ENCODE measurements at places on chromosomes 1 and 21. TPM values are rescaled to one million over a fixed set of nuclear protein-coding genes. Genes with fewer than 3 reads are reported as not detected.

GRCh38 chr21:30605968-30606367 lies 5.1 kb downstream of the KRTAP22-1 start:
- DNase-seq: no peak

DNA sequence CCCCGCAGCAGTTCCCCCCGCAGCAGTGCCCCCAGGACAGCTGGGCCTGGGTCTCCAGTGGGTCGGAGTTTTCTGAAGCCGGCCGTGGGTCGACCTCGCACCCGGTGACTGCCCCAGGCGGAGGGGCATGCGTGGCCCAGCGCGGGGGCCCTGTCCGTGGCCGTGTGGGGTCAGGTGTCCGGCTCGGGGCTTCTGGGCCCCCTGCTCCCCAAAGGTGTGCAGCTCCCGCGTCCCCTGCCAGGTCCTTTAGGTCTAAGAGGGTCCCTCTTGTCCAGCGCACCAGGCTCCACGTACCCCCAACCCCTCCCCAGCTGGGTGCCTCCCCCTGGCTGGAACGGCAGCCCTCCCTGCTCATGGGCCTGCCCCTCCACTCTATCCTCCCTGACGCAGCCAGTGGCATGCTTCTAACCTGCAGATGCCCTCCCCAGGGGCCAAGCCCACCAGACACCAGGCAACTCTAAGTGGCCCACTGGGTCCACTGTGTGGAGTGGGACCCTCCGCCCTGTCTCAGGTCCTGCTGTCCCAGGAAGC lies 5.9 kb upstream of the HES4 start:
- DNase-seq: no peak

DNA sequence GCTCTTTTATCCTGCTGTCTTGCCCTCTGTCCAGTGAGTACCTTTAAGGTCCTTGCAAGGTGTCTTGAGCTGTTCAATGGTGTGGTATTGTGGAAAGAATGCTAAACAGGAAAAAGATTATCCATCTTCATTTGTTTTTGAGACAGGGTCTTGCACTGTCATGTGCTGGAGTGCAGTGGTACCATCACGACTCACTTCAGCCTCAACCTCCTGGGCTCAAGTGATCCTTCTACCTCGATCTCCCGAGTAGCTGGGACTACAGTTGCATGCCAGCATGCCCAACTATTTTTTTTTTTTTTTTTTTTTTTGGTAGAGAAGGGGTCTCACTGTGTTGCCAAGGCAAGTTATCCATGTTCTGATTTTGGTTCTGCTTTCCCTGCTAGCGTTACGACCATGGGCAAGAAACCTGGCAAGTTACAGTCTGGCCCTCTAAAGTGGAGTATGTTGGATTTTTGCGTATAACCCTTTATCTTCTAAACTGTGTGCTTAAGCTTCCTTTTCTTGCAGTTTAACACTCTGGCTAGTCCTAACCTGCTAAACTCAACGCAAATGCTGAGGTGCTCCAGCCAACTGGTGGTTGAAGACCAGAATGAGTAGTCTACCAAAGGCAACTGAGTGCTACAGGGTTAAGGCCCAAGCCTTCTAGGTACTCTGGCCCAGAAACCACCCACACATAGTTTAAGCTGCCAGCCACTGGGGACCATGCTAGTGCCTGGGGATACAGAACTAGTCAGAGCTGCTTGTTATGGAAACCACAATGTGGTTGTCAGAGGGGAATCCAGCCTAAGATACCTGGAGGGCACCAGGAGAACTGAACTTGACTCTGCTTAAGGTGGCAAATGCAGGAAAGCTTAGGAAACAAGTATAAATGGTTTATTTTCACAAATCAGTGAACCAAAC lies 7.9 kb downstream of the RPL11 start:
- DNase-seq: no peak

- DNase-seq: no peak
These were observed 63.7 kb downstream of the NVL start for GRCh38 chr1:224266105-224266914.

GRCh38 chr1:244160455-244161235 lies 109.6 kb downstream of the ZBTB18 start:
- DNase-seq: no peak

DNA sequence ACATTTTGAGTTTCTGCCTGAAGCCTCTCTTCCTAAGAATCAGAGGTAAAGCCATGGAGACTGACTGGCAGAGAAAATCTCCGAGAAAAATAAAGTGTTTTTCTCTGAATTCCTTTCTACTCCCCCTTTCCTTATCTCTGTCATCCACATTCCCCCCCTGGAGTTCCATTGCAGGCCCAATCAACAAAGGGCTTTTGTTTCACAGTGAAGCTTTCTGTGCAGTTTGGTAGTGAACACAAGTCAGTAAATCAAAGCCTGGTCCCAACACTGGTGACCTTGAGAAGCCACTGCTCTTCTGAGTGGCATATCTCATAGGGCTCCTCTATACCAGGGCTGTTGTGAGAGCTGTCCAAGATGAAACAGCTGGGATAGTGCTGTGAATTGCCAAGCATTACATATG lies 228.4 kb downstream of the SEC16B start:
- DNase-seq: no peak

DNA sequence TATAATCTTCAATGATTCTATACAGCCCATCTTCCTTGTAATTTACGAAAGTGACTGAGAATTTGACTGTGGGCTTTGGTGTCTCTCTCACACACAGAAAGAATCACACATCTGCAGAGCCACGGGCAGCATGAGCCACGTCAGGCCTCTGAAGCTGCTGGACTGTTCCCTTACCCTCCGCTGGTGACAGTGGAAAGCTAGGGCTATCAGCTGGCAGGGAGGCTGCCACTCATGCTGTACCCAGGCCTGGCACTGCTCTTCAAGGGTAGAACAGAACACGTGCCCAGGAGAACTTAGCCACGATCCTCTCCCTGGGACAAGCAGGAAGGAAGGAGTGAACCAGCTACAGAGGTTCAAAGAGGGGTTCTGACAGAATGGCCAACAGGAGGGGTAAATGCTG lies 90.7 kb downstream of the JAK1 start:
- DNase-seq: no peak

DNA sequence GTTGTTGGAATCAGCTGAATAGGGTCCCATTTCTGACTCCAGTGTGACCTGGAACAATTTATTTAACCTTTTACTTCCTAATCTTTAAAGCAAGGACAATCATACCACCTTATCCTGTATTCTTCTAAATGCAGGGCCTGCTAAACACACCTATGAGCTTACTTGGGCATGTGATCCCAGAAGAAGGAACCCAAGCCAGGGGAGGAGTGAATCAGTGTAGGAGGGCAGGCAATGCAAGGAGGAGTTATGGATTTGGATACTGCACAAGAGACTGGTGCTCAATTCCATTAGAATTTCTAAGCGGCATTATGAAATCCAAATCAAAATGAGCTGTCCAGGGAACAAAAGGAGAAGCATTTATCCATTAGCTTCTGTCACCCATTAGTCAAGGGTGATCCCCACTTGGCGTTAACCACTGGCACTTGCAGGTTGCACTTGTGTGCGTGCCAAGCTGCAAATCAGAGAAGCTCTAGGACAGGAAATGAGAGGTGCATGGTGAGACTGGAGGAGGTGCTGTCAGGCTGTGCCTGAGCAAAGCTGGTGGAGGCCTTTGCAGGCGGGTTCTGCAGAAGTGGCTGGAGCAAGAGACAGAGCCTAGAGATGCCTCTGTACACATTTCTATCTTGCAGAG lies 297.2 kb upstream of the PLXNA2 start:
- no peak for DNase-seq

DNA sequence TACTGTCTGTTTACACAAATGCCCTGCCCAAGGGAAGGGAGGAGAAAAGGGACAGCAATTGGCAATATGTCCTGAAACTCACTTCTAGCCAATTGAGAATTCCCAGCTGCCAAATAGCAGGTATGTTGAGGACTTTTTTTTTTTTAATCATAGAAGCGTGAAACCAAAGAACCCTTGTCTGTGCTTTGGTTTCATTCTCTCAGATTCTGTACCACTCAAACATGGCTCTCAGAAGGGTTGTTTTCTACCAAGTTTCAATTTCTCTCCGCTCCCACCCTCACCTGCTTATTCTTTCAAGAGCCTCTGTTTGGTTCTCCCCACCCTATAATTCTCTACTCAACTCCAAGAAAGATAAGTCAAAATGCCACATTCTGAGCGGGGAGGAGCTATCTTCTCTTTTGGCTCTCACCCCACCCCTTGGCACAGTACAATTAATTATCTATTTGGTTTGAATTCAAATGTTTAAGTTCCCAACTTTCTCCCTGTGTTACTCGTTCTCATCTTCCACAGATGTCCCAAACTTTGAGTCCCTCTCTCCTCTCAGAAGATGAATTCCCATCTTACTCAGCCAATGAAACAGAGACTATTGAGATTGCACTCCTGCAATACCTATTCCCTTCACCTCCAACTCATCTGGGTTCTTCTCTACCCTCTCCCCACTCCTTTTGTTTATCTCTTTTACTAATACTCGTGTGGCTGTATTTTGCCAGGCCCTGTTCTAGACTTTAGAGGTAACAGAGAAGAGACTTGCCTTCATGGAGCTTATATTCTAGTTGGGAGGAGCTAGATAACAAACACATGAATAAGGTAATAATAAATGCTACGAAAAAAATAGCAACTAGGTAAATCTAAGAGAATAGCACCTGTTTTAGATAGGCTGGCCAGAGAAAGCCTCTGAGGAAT lies 3.9 kb upstream of the TP53BP2 start:
- DNase-seq: no peak

- no peak for DNase-seq
These were observed 841.5 kb downstream of the KCNT2 start for GRCh38 chr1:195766709-195767108.

GRCh38 chr21:39088031-39088370 lies 95.2 kb downstream of the PSMG1 start:
- DNase-seq: no peak

DNA sequence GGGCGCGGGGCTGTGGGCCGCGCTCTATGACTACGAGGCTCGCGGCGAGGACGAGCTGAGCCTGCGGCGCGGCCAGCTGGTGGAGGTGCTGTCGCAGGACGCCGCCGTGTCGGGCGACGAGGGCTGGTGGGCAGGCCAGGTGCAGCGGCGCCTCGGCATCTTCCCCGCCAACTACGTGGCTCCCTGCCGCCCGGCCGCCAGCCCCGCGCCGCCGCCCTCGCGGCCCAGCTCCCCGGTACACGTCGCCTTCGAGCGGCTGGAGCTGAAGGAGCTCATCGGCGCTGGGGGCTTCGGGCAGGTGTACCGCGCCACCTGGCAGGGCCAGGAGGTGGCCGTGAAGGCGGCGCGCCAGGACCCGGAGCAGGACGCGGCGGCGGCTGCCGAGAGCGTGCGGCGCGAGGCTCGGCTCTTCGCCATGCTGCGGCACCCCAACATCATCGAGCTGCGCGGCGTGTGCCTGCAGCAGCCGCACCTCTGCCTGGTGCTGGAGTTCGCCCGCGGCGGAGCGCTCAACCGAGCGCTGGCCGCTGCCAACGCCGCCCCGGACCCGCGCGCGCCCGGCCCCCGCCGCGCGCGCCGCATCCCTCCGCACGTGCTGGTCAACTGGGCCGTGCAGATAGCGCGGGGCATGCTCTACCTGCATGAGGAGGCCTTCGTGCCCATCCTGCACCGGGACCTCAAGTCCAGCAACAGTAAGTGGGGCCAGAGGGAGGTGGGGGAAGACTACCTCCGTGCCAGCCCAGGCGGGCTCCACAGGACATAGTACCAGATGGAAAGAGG lies 808 bp downstream of the MAP3K21 start:
- peak; percentile 13 for DNase-seq

DNA sequence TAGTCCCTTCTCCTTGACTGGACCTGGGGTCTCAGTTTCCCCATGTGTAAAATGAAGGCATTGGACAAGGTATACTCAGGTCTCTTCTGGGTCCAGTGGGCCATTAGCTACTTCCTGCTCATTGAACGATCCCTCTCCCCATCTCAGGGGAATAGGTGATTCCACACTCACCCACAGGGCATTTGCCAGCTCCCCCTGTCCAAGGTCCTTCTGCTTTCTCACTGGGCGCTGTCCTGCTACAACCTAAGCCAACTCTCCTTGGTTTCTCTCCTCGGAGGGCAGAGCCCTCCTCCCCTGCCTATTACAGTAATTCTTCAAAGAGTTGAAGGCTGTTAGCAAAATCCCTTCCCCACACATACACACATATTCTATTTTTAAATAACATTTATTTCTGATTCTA lies 16.6 kb downstream of the DISP3 start:
- no peak for DNase-seq

DNA sequence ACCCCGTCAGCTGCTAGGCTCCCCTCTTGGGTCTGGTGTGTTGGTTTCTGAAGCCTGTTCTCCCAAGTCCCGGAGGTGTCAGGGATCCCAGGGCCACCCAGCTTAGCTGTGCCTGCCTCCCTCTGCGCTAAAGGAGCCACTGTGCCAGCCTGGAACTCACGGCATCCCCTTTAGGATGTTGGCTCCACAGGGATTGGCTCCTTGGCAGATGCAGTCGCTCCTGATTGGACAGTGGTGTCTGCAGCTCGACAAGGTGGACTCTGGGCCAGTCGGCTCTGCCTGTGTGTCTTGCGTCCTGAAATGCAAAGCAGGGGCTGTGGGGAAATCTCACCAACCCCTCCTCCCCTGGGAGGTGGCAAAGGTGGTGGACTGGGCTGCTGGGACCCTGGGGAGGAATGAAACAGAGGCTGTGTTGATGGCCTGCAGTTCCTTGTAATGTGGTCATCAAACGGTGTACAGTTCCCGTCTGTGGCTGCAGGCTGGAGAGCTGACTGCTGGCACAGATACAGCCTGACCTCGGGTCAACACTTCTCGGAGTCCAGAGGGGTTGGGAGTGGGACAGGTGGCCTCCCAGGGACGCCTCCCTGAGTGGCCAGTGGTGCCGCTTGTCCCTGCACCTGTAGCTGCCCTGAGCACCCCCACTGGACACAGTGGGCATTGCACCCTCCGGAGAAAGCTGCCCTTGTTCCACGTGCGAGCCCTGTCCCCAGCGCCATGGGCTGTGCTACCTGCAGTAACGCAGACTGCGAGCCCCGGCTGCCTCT lies 11.5 kb upstream of the KCNAB2 start:
- no peak for DNase-seq

DNA sequence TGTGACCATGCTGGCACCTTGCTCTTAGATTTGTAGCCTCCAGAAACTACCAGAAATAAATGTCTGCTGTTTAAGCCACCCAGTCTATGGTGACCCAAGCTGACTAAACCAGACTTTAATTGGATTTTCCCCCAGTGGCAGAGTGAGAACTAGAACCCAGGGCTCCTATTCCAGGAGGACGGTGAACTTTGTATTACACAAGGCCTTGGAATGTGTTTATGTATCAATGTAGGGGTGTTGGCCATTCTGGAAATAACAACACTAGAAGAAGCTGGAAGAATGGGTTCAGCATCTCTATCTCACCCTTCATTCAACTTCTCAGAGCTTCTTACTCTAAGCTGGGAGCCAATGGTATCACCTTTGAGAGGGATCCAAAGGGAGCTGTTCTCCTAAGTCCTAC lies 37.0 kb downstream of the ARHGEF11 start:
- DNase-seq: no peak

DNA sequence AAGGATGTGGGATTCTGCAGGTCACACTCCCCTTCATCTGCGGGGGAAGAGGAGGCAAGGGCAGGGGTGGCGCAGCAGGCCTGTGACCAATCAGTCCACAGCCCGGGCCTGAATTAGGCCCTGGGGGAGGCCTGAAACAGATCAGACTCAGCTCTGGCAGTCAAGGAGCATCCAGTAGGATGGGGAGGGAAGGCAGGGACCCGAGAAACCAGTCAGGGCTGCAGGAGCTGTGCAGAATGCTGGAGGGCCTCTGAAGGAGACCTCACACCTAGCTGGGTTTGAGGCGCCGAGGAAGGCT lies 12.7 kb downstream of the TNNT2 start:
- DNase-seq: no peak

The KIF17 gene
- 4.7 TPM for total RNA-seq

The NBPF4 gene
- not detected for total RNA-seq

The CLEC20A gene
- total RNA-seq: 0.20 TPM

The TDRD5 gene
- total RNA-seq: 0.95 TPM

The ALX3 gene
- not detected for total RNA-seq

The CLCA4 gene
- total RNA-seq: 0.20 TPM

The NPR1 gene
- 8.8 TPM for total RNA-seq

The HES4 gene
- total RNA-seq: 25.6 TPM
